ENCODE measurements at places on chromosomes 7 and 10. TPM values are rescaled to one million over a fixed set of nuclear protein-coding genes. Genes with fewer than 3 reads are reported as not detected.

- no peaks in the 10 kb centered on the region for H3K4me1 ChIP-seq
- no peaks in the 10 kb centered on the region for H3K36me3 ChIP-seq
- DNase-seq = no peak
- H3K27me3 ChIP-seq = peaks cover 44% of the 10 kb centered on the region
- H3K27ac ChIP-seq = no peak overlapping the region
Measured at GRCh38 chr10:132974886-132975830, 32.8 kb upstream of the CFAP46 start.

DNA sequence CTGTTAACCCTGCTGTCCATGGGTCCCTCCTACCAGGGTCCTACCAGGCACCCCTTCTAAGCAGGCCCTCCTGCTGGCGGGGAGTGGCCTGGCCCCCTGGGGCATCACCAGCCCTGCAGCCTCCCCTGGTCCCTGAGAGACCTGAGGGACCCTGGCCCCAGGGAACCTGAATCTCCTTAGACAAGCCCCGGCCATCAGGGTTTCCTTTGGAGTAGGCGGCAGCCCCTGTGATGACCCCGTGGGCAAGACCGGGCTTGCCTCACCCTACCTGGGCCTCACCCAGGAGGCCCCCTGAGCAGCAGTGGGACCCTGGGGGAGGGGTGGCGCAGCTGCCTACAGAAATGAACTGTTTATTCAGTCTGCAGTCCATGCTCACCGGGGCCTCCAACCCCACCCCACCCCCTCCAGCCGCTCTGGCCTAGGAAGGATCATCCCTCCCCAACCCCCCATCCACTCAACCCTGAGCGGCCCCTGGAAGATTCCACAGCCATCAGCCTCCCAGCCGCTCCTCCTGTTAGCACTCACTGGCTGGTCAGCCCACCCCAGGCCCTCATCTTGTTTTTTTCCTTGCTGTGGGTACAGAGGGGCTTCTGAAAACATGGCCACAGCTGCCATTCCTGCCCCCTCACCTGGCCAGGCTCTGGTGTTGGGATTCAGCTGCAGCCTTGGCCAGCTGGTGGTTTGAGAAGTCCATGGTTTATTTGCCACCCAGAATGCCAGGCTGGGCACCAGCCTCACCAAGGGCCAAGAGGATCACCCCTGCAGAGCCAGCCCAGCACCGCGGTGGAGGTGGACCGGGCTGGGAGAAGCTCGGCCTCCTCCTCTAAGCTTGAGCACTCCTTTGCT is 34.8 kb upstream of the CHST15 start:
- H3K27ac ChIP-seq = no peak overlapping the region
- H3K27me3 ChIP-seq = no peaks in the 10 kb centered on the region

DNA sequence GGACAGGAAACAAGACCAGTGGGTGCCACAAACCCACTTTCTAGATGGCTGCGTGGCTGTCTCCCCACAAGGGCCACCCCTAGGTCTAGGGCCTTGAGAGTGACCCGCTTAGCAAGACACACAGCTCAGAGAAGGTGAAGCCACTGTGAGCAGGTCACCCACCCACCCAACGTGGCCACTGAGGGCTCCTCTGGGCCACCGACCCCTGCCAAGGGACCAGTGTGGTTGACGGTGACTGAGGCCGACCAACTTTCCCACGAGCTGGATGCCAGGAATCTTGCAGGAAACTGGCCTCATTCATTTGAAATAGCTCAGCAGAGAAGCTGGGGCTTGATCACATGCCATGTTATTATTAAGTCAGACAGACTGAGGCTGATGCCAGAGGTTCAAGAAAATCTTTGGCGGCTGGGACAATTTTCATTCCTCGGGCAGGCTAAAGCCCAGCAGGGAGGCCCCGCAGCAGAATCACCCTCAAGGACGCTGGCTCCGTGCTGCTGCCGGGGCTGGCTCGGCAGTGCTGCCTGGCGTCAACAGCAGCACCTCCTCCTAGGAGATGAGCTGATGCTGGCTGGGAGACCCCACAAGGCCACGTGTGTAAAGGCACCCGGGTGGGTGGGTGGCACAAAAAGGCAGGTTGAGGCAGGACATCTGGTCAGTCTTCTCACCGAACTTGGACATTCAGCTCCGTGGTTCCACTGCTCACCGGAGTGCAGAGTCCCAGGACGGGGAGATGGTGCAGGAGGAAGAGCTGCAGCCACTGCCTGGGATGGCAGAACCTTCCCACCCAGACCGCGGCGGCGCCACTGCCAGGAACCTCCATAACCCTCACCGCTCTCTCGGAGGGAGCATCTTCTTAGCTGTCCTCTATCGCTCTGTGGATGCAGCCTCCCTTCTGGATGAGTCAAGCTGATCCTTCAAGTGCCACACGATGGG is 57.8 kb downstream of the ZRANB1 start:
- no peaks in the 10 kb centered on the region for H3K36me3 ChIP-seq
- H3K4me3 ChIP-seq = no peak overlapping the region
- no peaks in the 10 kb centered on the region for H3K27me3 ChIP-seq
- H3K27ac ChIP-seq = peak overlapping the region; percentile 81
- DNase-seq = no peak

GRCh38 chr10:93458821-93459257 is 23.3 kb downstream of the MYOF start:
- peak; percentile 27 for DNase-seq
- H3K27me3 ChIP-seq = no peaks in the 10 kb centered on the region
- H3K27ac ChIP-seq = peak overlapping the region; percentile 69
- H3K4me1 ChIP-seq = peaks cover 7% of the 10 kb centered on the region
- peaks cover 20% of the 10 kb centered on the region for H3K36me3 ChIP-seq

DNA sequence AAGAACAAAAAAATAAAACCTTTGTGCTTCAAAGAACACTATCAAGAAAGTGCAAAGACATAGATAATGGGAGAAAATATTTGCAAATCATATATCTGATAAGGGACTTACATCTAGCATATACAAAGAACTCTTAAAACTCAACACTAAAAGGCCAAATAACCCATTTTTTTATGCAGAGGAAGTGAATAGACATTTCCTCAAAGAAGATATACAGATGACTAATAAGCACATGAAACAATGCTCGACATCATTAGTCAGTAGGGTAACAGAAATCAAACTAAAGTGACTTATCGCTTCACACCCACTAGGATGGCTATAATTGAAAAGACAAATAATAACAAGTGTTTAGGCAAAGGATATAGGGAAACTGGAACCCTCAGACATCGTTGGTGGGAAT is 78.0 kb downstream of the MALSU1 start:
- no peak overlapping the region for H3K4me3 ChIP-seq
- no peaks in the 10 kb centered on the region for H3K36me3 ChIP-seq
- H3K27me3 ChIP-seq = peaks cover 5% of the 10 kb centered on the region
- H3K27ac ChIP-seq = no peak overlapping the region
- no peak for DNase-seq

DNA sequence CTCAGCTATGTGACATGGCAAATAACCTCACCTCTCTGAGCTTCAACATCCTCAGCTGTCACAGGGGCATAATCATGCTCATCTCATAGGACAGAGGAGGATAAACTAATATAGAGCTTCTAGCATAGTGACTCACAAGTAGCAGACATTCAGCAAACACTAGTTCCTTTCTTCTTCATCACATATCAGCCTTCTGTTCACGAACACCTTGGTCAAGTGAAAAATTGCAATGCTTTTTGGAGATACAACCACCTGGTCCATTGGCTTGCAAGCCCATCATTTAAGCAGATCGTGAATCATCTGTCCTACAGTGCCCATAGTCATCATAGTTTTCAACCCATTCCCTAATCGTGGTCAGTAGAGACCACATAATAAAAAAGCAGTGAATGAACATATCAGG is 277.9 kb upstream of the YAE1 start:
- DNase-seq = no peak
- H3K36me3 ChIP-seq = no peaks in the 10 kb centered on the region
- H3K27me3 ChIP-seq = no peaks in the 10 kb centered on the region
- no peak overlapping the region for H3K27ac ChIP-seq
- H3K4me1 ChIP-seq = no peaks in the 10 kb centered on the region

DNAH11 gene
- total RNA-seq = 0.20 TPM

All from heart right ventricle (tissue), 16 donors.